HS-5 (cell line): ENCODE measurements at places on chromosomes 3 and 15.

- DNase-seq, result no peak
These were observed 1.9 kb downstream of the TOP2B start for GRCh38 chr3:25662736-25663320.

DNA sequence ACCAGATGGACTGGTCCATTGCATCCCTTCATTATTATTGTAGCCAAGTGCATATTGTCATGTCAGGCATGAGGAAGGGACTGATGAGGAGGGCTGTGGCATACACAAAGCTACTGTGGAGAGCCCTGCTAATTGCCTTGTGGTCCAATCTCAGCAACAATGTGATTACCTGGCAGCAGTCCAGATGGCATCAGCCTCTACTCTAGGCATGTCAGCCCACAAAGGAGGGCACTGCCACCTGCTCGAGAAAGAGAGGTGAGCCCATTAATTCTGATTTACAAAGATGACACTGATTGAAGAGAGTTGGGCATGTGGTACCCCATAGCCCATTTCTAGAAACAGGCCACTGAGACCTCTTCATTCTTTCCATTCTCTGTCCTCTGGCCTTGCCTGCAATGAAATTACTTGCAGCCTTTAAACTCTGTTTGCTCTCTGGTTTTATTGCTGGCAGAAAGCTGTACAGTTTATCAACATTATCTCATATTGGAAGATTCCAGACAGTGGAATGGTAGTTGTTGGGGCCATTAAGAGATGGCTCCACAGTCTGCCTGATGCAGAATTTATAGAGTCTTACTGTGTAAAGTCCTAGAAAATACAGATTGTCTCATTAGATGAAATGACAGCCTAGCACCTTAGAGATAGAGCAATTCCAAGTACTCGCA, 307.7 kb downstream of the ARPP21 start:
- DNase-seq, result no peak

- no peak for DNase-seq
These were observed 89.4 kb downstream of the PLXNA1 start for GRCh38 chr3:127072221-127072771.

DNA sequence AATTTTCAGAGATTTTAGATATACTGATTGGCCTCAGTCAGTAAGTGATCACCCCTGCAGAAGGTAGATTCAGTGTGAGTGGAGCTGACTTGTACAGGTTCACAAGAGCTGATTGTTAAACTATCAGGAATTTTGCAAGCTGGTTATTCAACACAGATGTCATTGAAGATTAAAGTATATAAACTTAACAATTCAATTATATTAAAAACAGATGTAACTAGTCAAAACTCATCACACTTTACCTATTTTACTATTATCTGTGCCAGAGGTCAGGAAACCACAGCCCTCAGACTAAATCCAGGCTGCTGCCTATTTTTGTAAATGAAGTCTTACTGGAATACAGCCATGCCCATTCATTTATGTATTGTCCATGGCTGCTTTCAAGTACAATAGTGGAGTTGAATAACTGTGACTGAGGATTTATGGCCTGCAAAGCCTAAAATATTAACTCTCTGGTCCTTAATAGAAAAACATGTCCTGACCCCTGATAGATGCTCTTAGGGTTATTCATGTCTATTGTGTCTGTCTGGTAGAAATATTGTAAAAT, 429.3 kb upstream of the PDZRN3 start:
- DNase-seq, result no peak
